ENCODE measurements at places on chromosomes 12 and 14. TPM values are rescaled to one million over a fixed set of nuclear protein-coding genes. Genes with fewer than 3 reads are reported as not detected.

Gene ATF7IP
- polyA plus RNA-seq, result 32.0 TPM

Gene CLEC1A
- polyA plus RNA-seq, result 2.5 TPM

DNA sequence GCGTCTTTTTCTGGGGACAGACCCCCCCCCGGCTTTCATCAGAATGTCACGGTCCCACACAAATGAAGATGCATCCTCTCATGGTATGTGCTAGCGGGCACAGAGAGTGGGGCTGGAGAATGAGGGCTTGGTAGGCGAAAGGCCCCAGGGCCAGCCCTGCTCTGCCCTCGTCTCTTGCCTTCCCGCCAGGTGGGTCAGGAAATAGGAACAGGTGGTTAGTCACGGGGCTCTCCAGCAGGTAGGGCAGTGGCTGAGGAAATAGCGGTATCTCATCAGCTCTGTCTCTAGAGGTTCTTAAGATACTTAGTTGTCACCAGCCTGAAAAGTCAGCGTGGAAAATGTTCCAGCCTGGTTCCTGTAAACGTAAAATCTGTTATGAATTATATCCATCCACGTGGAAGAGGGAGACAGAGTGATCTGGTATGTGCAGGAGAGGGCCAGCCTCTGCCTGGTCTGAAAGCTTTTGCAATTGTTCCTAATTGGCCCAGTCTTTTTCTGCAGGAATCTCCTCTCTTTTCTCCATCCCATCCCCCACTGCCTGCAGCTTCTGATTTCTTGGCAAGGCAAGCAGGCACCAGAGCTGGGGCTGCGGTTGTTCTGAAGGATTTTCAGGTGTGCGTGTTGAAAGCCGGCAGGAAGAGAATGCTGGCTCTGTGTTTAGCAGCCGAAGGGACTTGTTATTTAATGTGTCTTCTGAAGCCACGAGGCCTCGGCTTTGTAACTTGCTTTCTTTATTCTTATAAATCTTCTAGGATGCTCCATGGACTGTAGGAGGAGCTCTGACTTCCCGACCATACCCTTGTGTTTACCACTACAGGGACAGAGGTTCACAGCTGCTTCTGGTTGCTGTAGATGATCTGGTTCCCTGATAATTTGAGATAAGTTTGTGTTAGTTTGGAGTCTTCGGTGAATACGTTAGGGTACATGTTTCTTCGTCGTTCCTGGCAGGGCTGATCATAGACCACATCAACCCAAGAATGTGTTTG is 131.1 kb downstream of the CACNA1C start:
- peak; percentile 49 for DNase-seq

- DNase-seq, result no peak
These were observed 56.7 kb downstream of the BCL11B start for GRCh38 chr14:99215277-99215676.

DNA sequence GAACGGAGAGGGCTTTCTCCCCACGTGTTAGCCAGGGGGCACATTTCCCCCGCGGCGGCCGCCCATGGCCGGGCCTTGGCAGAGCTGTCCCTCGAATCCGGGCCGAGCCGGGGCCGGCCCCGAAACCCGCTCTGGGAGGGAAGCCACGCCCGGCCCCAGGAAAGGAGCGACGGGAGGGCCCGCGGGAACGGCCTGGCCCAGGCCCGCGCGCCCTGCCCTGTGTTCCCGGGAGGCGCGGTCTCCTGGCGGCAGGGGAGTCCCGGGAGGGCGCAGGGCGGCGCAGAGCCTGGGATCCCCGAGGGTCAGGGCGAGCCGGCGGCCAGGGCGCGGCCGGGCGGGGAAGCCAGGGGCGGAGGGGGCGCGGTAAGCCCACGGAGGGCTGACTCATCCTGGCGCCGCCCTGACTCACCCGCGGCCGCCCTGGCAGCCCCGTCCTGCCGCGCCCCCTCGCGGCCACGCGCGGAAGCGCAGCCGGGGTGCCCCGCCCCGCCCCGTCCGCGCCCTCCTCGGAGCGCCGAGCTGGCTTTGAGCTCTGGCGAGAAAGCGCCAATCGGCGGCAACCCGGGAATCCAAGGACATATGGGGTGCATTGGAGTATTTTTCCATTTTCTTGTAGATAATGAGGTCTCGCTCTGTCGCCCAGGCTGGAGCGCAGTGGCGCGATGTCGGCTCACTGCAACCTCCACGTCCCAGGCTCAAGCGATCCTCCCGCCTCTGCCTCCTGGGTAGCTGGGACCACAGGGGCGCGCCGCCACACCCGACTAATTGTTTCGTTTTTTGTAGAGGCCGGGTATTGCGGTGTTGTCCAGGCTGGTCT is 31.8 kb upstream of the PLEKHG6 start:
- DNase-seq, result peak; percentile 95

DNA sequence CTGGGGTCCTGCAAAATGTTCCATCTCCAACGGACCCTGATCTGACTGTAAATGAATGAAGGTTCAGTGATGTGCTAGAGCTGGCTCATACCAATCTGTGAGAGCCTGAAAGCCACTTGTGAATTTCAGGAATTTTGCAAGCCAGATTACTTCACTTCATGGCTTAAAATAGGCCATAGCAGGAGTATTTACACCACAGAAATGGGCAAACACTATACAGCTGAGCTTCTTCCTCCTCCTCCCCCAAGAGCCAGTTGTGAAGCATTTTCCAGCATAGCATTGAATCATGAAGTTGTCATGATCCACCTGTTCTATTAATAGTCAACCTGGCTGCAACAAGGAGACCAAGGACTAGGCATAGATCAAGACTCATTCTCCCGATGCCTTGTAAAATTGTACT is 141.3 kb upstream of the RASSF8 start:
- DNase-seq, result no peak

DNA sequence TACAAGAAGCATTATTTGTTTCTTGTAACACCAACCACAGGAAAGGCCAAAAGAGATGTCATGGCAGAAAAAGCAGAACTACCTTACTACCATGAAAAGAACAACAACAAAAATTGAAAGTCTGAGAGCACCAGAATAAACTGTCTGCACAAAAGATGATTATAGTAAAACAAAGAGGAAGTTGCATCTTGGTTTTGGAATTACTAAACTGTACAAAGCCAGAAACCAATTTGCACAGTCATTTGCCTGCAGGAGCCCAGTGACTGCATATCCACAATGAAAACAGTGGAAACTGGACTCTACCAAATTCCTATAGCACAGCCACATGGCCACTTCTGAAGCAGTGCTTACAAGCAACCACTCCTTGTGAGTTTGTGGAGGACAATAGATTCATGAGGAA is 276.2 kb downstream of the SSPN start:
- DNase-seq, result no peak

GRCh38 chr12:25438638-25439037 is 114.4 kb downstream of the LMNTD1 start:
- DNase-seq, result no peak

DNA sequence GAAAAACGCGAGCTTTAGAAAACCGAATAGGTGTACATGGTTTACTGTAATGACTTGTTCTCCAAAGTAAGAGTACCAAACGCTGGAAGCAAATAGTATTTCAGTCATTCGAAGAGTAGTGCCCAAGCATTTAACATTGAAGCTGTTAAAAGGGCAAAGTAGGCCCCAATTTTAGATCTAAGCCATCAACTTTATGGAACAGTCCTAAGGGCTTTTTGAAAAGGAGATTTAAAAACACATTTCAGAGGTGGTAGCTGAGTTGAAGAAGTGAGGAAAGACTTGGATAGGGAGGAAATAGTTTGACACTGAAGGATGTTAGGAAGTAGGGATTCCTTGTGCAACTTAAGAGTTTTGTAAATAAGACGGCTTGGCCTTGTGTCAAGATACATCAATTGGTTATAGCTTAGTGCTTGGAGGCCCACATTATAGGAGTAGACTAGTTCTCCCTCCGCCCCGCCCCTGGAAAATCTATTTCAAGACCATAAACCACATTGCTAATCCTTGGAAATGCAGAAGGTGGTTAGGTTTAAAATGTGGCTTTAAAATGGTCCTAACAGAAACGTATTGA is 783 bp upstream of the TUBA1B start:
- peak; percentile 45 for DNase-seq
